Activated CD4-positive, alpha-beta T cell treated with anti-CD3 and anti-CD28 coated beads for 1 hour (primary cell): ENCODE measurements at places on chromosomes 2 and 18.

DNA sequence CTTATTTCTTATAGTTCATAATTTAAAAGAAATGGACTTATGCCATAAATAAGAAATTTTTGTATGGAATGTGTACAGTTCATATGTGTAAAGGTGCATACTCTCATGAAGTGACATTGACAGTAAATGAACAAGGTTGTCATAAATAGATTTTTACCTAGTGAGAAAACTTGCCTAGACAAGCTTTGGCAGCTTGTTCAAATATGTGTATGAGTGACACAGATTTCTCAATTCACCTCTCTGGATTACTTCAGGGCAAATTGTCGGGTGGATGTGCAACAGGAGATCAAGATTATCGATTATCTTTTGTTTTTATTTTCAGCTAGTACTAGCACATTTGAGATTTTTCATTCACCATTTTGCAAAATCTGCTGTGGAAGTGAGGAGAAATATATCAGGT is 758.1 kb upstream of the ACVR2A start:
- DNase-seq: no peak

GRCh38 chr2:157259960-157260359 is 2.5 kb downstream of the GALNT5 start:
- no peak for DNase-seq

DNA sequence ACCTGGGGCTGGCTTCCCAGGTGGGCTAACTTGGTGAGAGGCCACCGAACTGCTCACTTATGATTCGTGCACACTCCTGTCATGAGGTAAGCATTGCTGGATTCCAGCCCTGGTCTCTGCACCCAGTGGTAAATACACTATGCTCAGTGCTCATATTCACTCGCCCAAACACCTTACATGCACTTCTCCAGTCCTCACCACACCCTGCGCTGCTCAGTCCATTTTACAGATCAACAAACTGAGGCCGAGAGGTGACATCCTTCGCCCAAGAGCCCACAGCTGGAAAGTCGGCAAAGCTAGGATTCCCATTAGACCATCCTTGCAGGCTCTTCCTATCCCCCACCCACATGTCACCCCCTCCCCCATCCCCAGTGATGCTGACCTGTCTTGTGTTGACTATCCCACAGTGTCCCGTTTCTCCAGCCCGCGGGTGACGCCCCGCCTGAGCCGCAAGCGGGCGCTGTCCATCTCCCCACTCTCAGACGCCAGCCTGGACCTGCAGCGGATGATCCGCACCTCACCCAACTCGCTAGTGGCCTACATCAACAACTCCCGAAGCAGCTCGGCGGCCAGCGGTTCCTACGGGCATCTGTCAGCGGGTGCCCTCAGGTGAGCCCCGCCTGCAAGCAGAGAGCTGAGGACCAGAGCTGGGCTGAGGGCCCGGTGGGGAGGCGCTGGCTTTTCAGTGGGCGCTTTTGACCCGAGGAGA is 232.8 kb downstream of the GLI2 start:
- DNase-seq: no peak

DNA sequence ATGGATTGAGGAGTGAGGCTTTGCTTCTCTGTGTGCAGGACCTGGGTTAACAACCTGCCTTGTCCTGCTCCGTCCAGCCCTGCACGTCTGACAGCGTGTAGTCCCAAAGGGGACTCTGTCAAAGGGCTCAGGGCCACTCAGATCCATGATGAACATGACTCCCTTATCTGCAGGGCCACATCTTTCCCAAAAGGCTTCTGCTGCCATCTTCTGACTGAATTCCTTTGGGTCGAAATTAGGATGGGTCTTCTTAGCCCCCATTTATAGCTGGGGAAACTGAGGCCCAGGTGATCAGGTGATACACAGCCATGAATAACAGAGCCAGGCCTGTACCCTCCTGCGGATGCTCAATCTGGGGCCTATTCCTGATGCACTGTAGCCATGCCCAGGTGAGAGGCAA is 109.2 kb downstream of the CELF4 start:
- no peak for DNase-seq

GRCh38 chr18:75478996-75479880 is 51.7 kb upstream of the SMIM21 start:
- no peak for DNase-seq

- DNase-seq: no peak
Measured at GRCh38 chr18:51128533-51128932, 68.9 kb downstream of the MEX3C start.

DNA sequence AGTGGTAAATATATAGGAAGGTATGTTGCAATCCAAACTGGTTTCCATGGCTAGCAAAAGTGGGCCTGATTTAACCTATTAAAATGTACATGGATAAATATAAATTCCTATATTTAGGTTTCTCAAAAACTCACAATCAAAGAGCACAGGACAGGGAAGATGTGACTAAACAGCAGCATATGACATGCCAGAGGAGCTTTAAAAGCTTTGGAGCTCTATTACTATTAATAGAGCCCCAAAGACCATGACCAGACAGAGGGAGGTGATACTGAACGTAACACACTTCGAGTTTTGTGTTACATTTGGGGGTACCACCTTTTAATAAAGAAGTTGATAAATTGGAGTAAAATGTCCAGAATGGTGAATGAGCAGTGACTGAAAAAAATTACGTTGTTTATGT is 179.5 kb upstream of the SLC14A2 start:
- DNase-seq: no peak

DNA sequence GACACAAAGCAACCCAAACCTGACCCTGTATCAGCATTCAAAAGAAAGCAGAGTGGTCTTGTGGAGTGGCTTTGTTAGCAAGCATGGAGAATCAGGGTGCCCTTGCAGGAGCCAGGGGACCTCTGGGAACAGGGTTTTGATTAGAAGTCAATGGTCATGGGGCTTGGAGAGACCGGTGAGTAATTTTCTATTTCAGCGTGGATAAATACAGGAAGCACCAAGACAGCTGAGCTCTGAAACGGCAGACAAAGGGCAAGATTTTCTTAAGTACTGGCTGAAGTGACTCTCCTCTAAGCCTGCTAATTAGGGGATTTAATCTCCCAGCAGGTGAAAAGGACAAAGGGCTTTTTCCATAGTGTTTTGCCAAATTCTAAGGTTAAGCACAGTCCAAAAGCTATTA is 78.0 kb upstream of the GAREM1 start:
- DNase-seq: no peak

DNA sequence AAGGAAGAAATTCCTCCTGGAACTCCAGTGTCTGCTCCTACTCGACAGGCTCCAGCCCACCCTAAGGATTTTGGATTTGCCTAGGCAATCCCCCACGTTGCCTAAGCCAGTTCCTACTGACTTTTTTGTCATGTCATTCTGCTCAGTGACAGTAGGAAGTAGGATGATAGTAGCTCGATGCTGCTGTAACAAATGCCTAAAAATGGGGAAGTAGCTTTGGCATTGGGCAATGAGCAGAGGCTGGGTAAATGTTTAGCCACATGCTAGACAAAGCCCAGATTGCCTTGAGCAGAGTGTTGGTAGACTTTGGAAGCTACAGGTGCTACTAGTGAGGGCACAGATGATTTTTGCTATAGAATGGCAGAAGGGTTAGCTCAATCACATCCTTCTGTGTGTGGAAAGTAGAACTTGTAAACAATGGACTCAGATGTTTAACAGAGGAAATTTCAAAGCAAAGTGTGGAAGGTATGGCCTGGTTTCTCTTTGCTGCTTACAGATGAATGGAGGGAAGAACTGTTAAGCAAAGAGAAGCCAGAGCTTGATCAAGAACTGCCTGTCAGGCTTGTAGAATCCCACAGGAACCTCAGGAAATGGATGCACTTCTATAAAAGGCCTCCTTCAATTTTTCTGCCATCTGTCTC is 154.8 kb downstream of the RNF144A start:
- no peak for DNase-seq

- DNase-seq: no peak
Measured at GRCh38 chr18:55570966-55571365, 17.0 kb downstream of the TCF4 start.

DNA sequence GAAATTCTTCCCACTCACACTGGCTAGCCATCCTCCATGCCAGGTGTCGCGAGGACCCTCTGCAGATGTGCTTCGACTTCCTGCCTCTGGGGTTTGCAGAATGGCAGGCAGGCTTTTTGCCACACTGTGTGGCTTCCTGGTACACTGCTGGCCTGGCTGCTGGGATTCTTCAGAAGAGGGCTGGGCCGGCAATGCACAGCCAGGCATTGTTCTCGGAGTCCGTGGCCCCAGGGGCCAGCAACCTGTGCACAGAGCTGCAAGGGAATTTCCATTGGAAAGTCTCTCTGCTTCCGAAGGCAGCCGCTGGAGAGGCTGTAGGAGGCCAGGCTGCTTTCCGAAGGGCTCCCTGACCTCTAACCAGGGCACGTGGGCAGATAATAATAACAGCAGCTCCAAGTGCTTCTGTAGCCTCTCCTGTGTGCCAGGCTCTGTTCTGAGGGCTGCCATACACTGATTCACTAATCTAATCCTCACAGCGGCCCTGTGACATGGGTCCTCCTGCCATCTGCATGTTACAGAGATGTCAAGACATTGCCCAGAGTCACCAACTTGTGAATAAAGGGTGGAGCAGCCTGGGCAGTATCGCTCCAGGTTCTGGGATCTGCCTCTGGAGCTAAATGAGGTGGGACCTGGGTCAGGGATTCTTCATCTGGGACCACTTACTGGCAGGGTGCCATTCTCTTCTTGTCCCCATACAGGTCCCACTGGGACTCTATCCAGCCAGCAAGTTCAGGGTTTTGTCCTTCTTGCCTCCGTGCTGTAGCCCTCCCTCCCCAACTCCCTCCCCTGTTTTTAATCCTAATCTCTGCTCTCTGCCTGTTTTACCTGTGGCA is 5.0 kb downstream of the LDLRAD4 start:
- no peak for DNase-seq

- DNase-seq: no peak
Measured at GRCh38 chr2:238694136-238694755, 153.6 kb upstream of the TWIST2 start.

DNA sequence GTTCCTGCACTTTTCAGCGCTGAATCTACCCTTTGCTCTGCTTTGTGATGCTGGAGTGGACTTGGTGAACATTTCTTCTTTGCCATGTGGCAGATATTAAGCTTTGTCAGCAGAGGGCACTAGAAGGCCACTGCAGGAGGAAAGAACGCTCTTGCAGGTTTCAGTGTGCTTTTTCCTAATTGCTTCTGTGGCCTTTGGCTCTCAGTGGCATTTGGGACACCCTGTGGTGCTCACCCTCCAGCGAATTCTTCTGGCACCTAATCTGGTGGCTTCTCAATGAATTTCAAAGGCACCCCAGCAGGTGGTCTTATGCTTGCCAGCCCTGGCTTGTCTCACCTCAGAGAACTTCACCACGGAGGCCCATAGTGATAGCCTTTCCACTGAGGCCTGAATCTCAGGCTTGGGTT is 146.7 kb downstream of the MYO3B start:
- DNase-seq: no peak

DNA sequence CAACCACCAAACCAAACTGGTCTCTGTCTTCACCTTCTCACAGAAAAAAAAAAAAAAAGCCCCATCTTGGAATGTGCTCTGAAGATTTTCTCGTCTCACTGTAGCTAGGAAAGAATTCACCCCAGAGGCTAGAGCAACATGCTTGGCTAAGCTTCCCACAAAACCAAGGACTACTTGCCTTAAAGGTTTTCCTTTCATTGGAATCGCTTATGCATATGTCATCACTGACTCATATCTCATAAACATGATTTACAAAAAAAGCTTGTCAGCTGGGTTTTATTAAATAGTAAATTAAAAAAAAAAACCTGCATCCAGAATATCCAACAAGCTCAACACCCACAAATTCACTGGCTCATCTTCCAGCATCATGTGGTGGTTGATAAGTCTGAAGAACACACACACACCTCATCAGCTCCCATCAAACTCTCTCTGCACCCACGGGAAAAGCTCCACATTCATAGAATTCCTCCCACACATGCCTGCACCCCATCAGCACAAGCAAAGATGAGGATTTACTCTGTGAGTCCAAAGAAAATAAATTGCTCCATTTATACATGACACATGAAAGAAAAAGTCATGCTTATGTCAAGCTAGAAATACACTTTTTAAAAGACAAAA is 182.0 kb upstream of the TRIB2 start:
- no peak for DNase-seq

- DNase-seq: no peak
Measured at GRCh38 chr2:203846490-203847105, 21.0 kb upstream of the CTLA4 start.

GRCh38 chr18:59802031-59802430 is 97.8 kb upstream of the PMAIP1 start:
- DNase-seq: no peak

DNA sequence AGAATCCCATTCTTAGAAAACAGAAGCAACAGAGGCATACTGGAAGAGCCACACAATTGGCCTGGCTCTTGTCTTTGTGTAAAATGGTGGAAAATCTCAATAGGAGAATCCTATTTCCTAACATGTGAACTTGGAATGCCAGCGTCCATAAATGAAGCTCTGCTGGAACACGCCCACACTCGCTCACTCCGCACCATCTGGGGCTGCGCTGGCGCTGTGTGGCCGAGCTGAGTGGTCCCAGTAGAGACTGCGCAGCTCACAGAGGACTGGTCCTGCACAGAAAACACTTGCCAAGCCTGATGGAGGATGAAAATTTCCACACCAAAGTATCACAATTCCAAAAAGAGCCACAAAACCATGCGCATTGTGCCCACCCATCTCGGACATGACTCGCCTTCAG is 56.2 kb downstream of the PXDN start:
- no peak for DNase-seq

GRCh38 chr2:56217106-56217505 is 33.3 kb downstream of the CCDC85A start:
- no peak for DNase-seq

DNA sequence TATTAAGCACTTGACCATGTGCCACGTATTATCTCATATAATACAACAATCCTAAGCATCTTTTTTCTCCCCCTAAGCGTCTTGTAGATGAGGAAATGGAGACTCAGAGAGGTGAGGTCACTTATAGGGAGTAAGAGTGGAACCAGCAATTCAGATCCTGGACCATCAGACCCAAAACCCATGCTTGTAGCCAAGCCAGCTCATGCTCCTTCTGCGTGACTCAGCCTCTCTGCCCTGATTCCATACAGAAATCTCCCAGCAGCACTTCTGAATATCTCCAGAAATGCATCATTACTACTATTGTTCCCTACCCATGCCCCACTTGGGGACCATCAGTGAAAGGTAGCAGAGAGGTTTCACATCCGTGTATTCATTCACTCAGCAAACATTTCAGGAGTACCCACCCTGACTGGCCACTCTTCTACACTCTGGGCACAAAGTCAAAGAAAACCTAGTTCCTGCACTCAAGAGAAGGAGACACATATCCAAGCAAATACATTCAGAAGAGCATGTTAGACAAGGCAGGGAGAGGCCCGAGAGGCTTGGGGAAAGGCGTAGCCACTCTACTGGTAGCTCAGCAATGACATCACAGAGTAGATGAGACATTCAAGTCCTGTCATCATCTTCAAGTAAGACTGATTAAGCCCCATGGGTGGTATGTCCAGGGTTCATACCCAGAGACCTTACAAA is 141.9 kb downstream of the MTCL1 start:
- no peak for DNase-seq

DNA sequence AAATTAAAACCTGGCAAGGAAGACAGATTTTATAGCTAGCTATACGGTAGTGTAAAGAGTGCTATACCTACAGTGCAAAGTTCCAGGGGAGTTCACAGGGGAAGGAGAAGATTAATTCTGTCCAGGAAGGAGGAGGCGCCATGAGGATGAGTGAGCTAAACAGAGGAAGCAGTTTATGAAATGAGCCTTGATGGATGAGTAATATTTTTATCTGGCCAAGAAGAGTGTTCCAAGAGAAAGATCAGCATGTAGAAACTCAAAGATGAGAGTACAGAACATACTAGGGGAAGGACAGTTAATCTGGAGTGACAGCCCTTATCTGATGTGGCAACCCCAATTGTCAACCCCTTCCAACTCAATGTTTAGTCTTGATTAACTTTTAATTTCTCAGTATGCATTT is 54.8 kb downstream of the CDH20 start:
- DNase-seq: no peak
